ENCODE measurements at places on chromosomes 7 and 10. TPM values are rescaled to one million over a fixed set of nuclear protein-coding genes. Genes with fewer than 3 reads are reported as not detected.

Gene ASZ1
- not detected for total RNA-seq

Gene ODAD2
- 1.5 TPM for total RNA-seq

Gene GPR158
- not detected for total RNA-seq

Gene PLXNA4
- total RNA-seq, result not detected

Gene DEPP1
- 3.6 TPM for total RNA-seq

Gene ITGB8
- total RNA-seq, result 221 TPM

Gene SEMA3A
- 0.83 TPM for total RNA-seq

Gene EBLN1
- total RNA-seq, result not detected

Gene ADAM22
- total RNA-seq, result not detected

DNA sequence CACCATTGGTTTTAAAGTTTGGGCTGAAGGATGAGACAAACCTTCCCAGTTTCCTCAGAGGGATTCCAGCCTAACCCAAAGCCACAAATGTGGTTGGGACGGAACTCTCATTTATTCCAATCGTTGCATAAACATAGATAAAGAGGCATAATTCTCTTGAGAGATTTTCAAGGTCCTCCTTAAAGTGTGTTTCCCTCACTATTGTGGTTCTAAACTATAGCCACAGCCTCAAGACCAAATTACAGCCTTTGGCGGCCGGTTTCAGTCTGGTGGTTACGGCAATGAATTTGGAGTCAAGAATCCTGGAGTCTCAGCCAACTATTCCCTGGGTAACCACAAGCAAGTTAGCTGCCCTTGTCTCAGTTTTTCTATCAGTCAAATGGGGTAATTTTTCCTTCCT lies 42.6 kb downstream of the SEM1 start:
- no peak for DNase-seq

DNA sequence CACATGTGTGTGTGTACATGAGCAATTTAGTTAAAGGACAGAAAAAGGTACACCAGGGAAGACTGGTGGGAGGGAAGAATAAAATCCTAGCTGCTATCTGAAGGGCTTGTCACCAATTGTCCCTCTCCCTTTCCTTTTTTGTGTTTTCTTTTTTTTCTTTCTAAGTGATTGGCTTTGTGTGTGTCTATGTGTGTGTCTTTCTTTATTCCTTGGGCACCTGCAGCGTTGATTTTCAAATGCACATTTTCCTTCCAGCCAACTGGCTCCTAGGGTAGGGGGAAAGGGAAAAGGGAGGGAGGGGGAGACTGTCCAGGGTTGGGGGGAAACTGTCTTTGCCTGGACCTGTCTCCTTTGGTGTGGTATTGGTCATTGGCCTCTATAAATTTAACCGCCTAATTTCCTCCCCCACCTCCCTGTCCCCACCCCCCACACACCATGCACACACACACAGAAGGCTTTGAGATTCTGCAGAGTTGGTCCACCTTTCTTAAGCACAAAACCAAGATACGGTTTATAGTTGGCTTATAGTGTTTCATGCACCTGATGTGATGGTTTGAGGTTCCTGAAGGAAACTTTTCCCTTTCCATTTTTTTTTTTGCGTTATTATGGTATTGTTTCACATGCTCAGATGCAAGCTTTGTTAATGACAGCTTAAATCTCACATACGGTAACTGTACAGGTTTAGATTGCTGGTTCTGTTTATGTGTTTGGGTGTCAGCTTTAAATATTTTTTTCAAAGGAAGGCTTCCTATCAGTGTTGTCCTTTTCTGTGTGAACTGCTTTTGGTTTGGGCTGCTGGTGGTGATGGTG lies 2.6 kb downstream of the AUTS2 start:
- no peak for DNase-seq

GRCh38 chr10:70518695-70519094 lies 40.1 kb downstream of the PALD1 start:
- peak; percentile 62 for DNase-seq

GRCh38 chr7:90540406-90540805 lies 55.7 kb upstream of the CDK14 start:
- DNase-seq, result peak; percentile 3

- no peak for DNase-seq
These were observed 527 bp upstream of the BCAP29 start for GRCh38 chr7:107579554-107579884.

- DNase-seq, result no peak
These were observed 14.6 kb upstream of the PPP2R2D start for GRCh38 chr10:131886237-131886636.

- no peak for DNase-seq
These were observed 12.5 kb upstream of the DAGLB start for GRCh38 chr7:6460303-6460702.

DNA sequence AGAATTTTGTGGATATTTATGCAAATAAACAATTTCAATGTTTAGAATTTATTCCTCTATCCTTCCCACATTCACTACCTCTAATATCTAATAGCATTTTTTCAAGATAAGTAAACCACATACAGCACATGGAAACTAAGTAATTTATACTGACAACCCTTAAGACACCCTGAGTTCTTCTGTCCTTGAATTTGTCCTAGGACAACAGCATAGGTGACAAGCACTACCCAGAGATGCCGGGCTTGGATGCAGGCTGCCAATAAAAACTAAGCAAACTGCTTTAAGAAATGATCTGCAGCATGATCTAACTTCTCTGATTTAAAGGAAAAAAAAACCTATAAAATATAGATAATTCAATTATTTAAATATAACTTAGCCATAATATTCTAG lies 22.7 kb downstream of the NT5C3A start:
- DNase-seq, result no peak

GRCh38 chr10:23157239-23157681 lies 34.9 kb upstream of the PTF1A start:
- DNase-seq, result no peak

DNA sequence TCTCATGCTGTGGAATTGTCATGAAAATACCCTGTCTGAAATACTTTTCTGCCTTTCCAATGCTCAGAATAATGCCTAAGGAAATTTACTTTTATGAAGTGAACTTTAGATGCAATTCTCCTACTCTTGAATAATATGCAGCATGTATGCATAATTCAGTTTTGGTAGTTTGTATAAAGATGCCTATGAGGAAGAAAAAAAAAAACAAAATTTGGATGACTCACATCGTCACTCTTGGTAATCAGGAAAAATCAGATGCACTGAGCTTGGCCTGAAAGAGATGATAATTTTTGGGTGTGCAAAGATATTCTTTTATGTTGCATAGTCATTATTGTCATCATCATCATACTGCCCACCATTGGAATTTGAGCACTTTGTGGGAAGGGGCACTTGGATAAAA lies 382.1 kb downstream of the ANKRD7 start:
- no peak for DNase-seq

GRCh38 chr7:116194115-116194514 lies 16.2 kb upstream of the TES start:
- no peak for DNase-seq

DNA sequence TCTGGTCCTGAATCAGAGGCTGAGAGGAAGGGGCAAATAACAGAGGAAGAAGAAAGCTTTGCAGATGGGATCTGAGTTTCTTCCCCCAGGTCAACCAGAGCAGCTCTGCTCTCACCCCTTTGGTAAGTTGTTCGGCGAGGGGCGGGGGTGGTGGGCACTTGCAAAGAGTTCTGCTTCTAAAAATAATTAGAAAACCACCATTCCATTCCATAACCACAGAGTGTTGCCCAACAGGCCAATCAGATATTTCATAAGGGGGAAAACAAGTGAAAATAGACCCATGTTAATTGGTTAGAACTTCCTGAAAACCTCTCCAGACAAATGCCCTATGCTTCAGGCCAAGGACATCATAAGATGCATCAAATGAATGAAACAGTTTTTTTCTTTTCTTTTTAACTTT lies 43.6 kb upstream of the R3HCC1L start:
- no peak for DNase-seq

- no peak for DNase-seq
These were observed 909 bp upstream of the AKR1D1 start for GRCh38 chr7:138075350-138075749.

GRCh38 chr7:127189074-127189473 lies 63.7 kb downstream of the GRM8 start:
- DNase-seq, result no peak

DNA sequence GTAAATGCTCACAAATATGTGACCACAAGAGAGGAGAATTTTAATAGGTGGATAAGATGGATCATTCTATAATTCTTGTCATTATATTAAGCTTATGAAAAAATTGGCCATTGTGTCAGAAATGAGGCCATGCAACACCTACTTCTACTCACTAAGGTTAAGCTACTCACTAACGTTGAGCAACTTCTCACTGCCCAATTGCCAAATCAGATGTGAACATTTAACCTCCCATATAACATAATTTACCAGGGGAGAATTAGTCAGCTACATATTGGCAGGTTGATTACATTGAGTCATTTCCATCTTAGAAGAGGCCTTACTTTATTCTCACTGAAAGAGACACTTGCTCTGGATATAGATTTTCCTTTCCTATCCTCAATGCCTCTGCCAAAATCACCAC lies 211.2 kb upstream of the DGKB start:
- peak; percentile 51 for DNase-seq

- DNase-seq, result no peak
These were observed 2.3 kb downstream of the METTL27 start for GRCh38 chr7:73839743-73840714.

GRCh38 chr7:44796034-44796503 lies 412 bp upstream of the PPIA start:
- DNase-seq, result peak; percentile 63
